ENCODE measurements at places on chromosomes 4 and X.

GRCh38 chrX:101749436-101749835 lies 89.8 kb upstream of the ARMCX2 start:
- no peak for DNase-seq

DNA sequence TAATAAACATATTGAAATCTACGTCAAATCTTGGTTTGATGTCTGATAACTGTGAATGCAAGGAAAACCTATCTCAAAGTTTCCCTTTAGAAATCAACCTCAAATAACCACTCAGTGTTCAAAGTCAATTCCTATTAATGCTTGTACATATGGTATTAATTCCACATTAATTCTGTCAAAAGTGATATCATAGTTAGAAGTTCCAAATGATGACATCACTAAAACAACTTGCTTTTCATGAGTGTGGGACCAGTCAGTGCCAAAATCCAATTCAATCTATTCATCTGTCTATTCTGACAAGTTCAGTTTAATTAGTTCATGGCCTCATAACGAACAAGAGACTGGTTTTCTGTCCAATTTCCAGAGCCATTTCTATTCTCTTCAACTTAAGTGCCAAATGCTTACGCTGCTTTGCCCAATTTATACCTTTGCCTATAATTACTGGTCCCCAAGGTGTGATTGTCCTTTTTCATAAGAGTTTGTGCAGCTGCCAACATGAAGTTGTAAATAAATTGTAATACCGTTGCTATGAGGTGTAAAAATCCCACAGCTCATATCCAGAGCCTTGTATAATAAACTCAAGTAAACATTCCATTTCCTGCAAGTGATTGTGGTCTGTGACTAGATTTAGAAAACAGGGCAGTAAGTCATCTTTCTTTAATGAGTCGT lies 476.2 kb downstream of the RAB28 start:
- no peak for DNase-seq

- DNase-seq, result no peak
These were observed 568.0 kb downstream of the STIM2 start for GRCh38 chr4:27428661-27429060.

DNA sequence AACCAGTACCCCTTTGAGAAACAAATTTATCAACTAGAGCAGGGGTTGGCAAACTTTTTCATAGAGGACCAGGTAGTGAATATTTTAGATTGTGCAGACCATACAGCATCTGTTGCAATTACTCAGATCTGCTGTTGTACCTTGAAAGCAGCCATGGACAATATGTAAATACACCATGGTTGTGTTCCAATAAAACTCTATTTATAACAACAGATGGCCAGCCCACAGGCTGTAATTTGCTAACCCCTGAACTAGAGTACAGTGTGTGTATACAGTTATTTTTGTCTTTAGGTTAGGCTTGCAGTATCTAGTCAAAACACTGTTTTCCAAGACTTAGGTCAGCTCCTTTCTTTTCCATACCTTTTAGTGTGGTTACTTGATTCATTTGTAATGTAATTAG lies 54.4 kb downstream of the PHKA1 start:
- no peak for DNase-seq

- no peak for DNase-seq
These were observed 9.9 kb upstream of the GABRE start for GRCh38 chrX:151984328-151984727.

DNA sequence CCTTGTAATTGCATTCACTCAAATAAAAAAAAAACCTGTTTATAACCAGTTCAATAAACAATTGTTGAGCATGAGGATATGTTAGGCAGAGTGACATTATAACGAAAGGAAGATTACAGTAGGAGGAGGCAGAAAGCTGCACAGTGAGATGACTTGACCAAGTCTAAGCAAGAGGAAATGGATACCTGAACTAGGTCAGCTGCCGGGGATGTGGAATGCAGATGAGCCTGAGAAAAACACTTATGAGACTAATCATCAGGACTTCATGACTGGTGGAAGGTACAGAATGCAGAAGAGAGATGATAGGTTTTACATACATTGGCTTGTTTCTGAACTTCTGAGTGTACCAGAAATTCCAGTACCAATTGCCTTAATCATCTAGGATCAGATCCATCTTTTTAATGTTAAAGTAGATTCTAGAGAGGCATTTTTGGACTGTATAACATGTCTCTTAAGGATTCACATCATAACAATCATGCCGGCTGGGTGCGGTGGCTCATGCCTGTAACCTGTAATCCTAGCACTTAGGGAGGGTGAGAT lies 208.1 kb upstream of the PPP3CA start:
- DNase-seq, result no peak

DNA sequence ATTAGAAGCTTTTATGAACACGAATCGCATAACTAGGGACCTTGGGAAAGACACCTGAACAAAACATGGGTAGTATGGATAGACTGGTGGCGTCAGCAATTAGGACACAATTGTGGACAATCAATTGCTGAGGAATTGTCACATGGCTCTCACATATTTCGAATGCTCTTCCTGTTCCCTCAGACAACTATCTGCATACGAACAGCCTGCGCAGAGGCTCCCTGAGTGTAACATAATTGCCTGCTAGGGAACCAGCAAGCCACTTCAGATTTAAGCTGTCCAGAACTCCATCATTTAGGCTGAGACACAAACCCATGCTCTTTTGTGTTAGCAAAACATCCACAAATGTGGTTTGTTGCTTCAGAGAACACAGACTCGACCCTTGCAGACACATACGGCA lies 160.8 kb downstream of the MGST2 start:
- no peak for DNase-seq

DNA sequence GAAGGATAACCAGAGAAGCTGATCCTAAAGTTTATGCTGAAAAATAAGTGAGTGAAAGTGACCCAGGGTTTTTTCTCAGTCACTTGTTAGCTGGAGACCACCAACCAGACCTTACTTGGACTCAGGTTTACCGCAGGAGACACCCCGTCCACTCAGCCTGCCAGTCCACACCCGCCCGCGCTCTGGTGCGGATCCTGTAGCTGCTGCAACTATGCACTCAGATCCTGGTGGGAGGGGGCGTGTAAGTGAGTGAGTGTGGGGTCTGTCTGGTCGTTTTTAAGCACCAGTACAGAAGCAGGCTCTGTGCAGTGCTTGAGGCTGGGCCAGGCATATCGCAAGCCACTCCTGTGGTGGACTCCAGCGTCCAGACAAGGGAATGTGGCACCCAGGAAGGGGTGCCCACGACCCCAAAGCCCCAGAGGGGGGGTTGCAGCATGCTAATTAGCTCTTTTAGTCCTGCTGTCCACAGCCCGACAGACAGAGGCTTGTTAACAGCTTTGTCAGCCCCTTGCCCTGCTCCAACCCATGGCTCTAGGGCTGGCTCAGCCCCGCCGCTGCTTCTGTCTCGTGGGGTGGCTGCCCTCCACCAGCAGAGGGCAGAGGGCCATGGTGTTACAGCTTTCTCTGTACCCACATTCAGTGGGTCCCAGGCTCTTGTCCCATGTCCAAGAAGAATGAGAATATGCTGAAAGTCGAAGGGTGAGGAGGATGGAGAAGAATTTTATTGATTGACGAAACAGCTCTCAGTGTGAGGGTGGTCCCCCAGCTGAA lies 40.4 kb upstream of the PPP1R2C start:
- no peak for DNase-seq

GRCh38 chrX:21639775-21640174 lies 18.4 kb downstream of the KLHL34 start:
- no peak for DNase-seq

DNA sequence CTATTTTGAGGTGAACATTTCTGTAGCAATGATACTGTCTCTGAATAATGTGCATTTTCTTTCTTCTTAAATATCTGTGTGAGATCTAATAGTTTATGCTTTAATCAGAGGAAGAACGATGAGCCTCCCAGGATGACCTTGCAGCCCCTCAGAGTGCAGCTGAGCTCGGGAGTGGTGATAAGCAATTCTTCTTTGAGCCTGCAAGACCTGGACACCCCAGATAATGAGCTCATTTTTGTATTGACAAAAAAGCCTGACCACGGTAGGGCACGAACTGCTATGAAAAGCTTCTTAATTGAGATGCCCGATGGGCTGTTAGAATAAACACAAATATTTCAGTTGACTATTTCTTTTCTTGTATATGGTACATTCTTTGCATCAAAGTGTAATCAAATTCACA lies 105.0 kb upstream of the ANXA3 start:
- no peak for DNase-seq

GRCh38 chr4:14182148-14182547 lies 554.6 kb upstream of the BOD1L1 start:
- no peak for DNase-seq

DNA sequence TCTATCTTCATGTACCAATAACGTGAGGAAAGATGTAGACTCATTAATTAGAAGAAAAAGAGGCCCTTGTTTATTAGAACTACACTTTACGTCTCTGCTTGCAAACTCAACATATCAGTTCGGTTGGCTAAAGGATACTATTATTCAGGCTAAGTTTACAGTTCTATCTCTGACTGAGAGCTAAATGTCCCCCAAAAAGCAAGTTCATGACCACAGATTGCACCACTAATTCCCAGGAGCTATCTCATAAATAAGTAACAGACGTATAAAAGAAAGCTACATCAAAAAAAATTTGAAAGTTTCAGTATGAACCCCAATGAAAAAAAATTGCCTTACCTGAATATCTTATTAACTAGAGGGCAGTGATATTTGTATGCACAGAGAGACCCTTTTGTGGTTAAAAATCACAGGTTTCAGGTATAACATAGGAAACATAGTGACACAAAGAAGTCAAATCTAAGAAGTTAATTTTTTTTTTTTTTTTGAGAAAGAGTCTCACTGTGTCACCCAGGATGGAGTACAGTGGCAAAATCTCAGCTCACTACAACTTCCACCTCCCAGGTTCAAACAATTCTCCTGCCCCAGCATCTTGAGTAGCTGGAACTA lies 128.9 kb downstream of the MAB21L2 start:
- no peak for DNase-seq

DNA sequence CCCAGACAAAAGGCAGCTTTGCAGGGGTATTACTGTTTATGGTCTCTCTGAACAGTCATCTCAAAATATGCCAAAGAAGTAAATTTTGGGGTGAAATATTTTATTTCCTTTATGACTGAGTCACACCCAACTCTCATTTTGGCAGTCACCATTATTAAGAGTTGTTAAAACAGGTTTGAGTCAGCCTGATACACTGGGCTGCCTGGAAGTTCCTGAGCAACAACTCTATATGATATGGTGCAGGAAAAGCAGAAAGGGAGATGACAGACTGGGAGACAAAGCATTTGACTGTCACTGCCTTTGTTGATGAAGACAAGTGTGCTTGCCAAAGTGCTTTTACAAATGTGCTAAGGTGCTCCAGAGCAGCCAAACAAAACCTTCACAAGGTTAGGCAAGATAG lies 1263.5 kb downstream of the PCDH7 start:
- no peak for DNase-seq

GRCh38 chrX:132948648-132949260 lies 9.7 kb downstream of the HS6ST2 start:
- DNase-seq, result no peak

DNA sequence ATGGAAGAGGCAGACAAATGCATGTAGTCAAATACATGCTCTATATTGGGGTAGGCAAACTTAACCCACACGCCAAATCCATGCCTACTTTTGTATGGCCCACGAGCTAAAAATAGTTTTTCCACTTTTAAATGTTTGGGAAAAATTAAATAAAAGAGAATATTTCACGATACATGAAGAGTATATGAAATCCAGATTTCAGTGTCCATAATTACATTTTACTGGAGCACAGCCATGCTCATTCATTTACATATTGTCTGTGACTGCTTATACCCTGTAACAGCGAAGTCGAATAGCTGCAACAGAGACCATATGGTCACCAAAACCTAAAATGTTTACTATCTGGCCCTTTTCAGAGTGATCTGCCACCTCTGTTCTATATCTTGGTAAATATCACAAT lies 257.4 kb upstream of the NOCT start:
- DNase-seq, result no peak

GRCh38 chr4:94577136-94577535 lies 125.4 kb downstream of the PDLIM5 start:
- DNase-seq, result peak; percentile 56

GRCh38 chrX:72019487-72019886 lies 108.8 kb downstream of the NHSL2 start:
- no peak for DNase-seq

DNA sequence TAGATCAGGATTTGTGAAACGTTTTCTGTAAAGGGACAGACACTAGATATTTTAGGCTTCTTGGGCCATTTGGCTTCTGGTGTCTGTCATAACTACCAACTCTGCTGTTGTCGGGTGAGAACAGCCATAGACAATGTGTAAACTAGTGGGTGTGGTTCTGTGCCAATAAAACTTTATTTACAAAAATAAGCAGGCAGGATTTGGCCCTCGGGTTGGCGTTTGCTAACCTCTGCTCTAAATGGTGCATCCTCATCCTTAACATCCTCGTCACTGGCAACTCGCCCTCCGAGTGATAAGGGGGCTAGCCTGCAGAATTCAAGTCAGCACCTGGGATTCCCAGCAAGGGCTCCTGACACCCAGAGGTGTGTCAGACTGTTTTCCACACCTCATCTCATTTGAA lies 105.8 kb upstream of the MSX1 start:
- no peak for DNase-seq

GRCh38 chr4:138953961-138954371 lies 61.6 kb upstream of the NOCT start:
- no peak for DNase-seq

- no peak for DNase-seq
These were observed 277.0 kb upstream of the INTU start for GRCh38 chr4:127355743-127356142.

GRCh38 chr4:173259310-173259709 lies 74.8 kb downstream of the HMGB2 start:
- no peak for DNase-seq

GRCh38 chrX:38142610-38143009 lies 78.1 kb downstream of the SRPX start:
- no peak for DNase-seq

All from retina (tissue), 1 donor.